ENCODE measurements at places on chromosomes 2 and 18.

- DNase-seq = no peak
These were observed 75.3 kb downstream of the MAP3K20 start for GRCh38 chr2:173150963-173151362.

DNA sequence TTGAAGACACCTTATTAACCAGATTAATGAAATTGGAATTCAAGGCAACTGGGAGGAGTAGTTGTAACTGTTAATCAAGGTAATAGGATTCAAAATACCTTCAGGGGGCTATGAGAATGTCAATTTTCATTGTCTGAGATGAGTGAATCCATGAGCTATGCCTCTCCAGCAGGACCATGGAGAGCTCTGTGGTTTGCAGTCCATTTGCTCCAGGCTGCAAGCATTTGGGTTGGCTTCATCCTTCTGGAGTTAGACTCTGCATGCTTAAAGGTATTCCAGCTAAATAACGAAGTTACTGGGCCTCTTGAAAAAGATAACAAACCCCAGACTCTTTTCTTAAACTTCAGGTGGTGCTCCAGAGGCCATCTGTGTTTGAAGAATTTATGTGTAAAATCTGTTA lies 207.1 kb upstream of the SLC8A1 start:
- no peak for DNase-seq

DNA sequence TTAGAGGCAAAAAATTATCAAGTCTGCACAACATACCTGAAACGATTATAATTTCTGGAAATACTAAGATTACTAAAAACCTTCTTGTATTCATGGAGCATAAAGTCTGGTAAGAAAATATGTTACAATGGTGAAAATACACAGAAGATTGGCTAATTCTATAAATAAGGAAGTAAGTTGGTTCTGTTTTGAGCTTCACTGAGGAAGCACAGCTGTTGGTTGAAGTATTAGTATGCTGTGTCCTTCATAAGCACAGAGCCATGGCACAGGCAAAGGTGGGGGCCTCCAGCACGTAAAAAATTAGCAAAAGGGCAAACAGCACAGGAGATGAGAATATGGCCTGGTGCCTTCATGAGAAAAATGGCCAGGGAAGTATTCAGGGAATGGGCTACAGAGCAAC lies 40.4 kb upstream of the ANKRD62 start:
- no peak for DNase-seq

DNA sequence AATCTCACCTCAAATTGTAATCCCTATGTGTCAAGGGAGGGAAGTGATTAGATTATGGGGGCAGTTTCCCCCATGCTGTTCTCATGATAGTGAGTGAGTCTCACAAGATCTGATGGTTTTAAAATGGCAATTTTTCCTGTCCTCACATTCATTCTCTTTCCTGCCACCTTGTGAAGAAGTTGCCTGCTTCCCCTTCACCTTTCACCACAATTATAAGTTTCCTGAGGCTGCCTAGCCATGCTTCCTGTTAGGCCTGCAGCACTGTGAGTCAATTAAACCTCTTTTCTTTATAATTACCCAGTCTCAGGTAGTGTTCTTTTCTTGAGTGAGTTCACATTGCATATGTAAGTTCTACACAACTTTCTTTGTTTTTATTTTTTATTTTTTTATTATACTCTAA lies 271.5 kb downstream of the EXOC6B start:
- no peak for DNase-seq

- DNase-seq = no peak
These were observed 41.6 kb upstream of the PLB1 start for GRCh38 chr2:28454016-28454930.

GRCh38 chr2:236529606-236530005 lies 40.0 kb upstream of the ACKR3 start:
- no peak for DNase-seq

- no peak for DNase-seq
These were observed 100.3 kb downstream of the DOCK10 start for GRCh38 chr2:224941960-224942359.

DNA sequence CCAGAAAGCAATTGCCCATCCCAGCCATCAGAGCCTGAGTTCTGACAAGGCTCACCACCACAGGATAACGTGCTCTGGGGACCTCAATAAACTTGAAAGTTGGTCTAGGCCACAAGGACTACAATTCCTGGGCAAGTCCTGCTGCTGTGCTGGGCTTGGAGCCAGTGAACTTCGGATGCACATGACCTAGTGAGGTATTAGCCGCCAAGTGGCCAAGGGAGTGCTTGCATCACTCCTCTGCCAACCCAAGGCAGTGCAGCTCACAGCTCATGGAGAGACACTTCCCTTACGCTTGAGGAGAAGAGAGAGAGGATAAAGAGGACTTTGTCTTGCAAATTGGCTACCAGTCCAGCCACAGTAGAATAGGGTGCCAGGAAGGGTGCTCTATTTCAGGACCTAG lies 219.6 kb downstream of the MBD2 start:
- DNase-seq = no peak

GRCh38 chr2:16203069-16203468 lies 262.7 kb downstream of the MYCN start:
- no peak for DNase-seq

DNA sequence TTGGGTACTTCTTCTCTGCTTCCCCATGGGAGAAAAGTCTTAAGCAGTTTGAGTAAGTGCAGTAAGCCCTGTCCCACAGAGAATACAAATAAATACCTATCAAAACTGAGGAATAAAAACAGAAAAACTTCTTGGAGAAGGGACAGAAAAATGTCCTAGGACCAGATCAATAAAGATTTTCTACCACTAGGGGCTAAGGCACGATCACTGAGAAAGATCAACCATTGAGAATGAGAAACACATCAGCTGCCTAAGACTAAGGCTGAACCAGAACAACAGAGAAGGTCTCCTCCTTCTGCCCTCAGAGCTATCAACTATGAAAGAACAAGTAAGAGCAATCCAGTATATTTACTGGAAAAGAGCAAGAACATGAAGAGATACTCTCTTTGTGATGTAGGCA lies 763.6 kb upstream of the LRRTM1 start:
- DNase-seq = no peak

GRCh38 chr2:102094917-102095316 lies 47.6 kb upstream of the IL1R1 start:
- DNase-seq = no peak

- peak; percentile 5 for DNase-seq
These were observed 670.3 kb upstream of the SALL3 start for GRCh38 chr18:78309307-78309706.

DNA sequence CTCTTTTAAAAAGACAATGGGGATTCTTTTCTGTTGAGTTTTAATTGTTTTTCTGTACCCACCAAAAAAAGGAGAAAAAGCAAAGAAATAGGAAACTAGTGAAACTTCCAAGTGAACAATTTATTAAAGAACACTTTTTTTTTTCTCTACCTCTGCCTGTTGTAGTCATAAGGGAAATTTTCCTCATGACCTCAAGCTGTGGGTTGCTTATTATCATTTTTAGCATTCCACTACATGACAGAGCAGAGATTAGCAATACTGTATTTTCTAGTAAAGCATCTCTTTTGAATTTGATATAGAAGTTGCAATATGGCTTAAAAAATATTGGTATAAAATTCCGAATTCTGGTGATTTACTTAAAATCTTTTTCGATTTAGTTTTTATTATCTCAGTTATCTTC lies 87.9 kb upstream of the LRRTM1 start:
- DNase-seq = no peak

DNA sequence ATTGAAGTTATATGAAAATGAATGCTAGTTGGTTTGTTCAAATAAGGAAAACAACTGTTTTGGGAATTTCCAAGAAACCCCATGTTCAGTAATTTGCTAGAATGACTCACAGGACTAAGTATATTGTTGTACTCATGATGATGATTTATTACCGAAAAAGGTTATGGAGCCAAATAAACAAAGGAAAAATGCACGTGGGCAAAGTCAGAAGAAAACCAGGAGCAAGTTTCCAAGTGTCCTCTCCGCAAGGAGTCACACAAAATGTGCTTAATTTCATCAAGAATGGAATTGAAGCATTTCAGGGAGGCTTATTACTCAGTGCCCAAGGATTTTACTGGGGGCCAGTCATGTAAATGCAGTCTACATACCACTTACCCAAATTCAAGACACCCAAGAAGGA lies 1652.4 kb upstream of the TMEFF2 start:
- no peak for DNase-seq

DNA sequence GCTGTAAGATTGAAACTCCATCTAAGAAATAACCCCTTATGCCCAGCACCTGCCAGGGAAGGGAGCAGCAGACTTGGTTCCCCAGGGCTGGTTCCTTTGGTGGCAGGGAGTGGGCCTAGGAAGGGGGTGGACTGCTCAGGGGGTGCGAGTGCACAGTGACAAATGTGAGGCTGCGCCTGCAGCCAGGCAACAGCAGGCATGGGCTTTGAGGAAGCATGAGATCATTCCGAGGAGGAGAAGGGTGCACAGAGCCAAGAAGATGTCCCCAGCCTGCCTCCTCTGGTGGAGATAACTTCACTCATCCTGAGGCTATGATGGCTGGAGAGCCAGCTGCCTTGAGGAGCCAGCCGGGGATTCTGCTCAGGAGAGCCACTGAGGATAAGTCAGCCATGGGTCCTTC lies 158.0 kb downstream of the CAPN13 start:
- DNase-seq = no peak

Measured in DMS153 (cell line).